ENCODE measurements at places on chromosomes 11 and 22. TPM values are rescaled to one million over a fixed set of nuclear protein-coding genes. Genes with fewer than 3 reads are reported as not detected.

The PLXNB2 gene
- 94.7 TPM for total RNA-seq

The CARNS1 gene
- 3.1 TPM for total RNA-seq

The GLYAT gene
- not detected for total RNA-seq

The CATSPERZ gene
- total RNA-seq = not detected

The P4HA3 gene
- not detected for total RNA-seq

The TRPM5 gene
- not detected for total RNA-seq

All from endodermal cell (in vitro differentiated cells).